ENCODE measurements at places on chromosomes 3 and 15.

DNA sequence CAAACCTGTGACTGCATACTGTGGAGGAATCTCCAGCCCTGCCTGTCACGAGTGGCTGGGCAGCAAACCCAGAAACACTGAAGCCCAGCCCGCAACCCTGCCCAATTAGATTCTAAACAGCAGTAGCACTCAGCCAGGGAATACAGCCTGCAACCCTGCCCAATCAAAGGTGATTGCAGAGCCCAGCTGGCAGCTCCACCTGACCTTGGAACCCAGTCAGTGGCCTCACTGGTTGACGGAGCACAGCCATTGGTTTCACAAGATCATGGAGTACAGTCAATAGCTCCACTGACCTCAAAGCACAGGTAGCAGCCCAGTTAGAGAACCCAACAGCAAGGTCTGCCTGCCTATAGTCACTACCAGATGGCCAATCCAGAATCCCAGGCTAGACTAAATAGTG lies 35.2 kb upstream of the MYLK start:
- DNase-seq = no peak

DNA sequence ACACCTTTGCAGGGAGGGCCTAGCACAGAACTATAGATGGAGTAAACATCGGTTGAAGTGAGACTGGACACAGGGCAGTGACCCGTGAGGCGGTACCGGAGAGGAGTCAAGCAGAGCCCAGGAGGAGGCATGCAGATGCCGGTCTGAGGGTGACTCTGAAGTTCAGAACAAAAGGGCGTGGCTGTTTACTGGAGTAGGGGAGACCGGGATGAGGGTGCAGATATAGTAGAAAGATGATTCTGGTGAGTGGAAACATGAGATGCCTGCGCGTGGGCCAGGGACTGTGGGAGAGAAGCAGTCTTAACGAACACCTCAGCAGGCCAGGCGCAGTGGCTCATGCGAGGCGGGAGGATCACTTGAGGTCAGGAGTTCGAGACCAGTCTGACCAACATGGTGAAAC lies 113.1 kb downstream of the NSMCE3 start:
- no peak for DNase-seq

- DNase-seq = no peak
Measured at GRCh38 chr3:74613060-74613459, 1.4 kb downstream of the CNTN3 start.

DNA sequence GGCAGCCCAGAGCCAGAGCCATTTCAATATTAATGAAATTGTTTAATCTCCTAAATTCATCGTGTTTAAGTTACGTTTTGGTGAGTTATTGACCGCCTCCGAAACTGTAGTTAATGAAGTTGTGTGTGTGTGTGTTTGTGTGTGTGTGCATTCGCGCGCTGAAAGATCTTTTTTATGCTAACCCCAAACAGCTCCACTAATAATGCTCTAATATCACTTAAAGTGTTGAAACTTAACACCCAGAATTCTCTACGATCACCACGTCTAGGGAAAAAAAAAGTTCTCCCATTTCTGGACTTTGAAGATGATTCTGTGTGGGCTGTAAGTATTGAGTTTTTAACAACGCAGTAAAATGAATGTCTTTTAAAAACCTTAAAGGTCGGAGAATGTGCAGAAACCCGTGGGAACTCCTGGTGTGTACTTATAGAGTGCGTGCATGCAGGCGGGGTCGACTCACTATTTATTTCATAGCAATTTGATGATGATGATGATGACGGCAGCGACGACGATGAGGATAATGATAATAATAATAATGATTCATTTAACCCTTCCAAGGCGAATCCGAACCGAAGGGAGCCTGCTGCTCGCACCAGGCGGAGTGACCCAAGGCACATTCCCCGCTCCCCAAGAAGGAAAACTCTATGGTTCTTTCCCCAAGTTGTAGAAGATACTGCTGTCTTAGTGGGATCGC lies 1.4 kb upstream of the FOXB1 start:
- DNase-seq = no peak

- DNase-seq = peak; percentile 11
Measured at GRCh38 chr15:83436513-83437158, 10.5 kb upstream of the SH3GL3 start.

DNA sequence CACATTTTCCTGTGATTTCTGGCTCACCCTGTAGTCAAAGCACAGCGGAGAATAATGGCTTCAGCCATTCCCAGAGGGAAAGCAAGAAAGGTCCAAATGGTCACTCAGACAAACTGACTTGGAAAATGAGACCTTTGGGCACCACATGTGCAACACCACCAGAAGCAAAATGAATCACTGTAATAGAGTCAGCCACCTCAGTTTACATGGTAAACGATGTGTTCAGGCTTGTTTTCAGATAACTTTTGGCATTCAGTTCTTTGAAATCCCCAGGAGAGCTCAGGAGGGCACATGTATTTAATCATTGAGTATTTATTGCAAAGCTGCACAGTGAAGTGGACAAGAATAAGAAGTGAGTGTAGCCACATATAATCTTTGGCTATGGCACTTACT lies 38.4 kb upstream of the ALCAM start:
- DNase-seq = no peak

GRCh38 chr3:108153451-108153981 lies 62.7 kb upstream of the CD47 start:
- peak; percentile 62 for DNase-seq

DNA sequence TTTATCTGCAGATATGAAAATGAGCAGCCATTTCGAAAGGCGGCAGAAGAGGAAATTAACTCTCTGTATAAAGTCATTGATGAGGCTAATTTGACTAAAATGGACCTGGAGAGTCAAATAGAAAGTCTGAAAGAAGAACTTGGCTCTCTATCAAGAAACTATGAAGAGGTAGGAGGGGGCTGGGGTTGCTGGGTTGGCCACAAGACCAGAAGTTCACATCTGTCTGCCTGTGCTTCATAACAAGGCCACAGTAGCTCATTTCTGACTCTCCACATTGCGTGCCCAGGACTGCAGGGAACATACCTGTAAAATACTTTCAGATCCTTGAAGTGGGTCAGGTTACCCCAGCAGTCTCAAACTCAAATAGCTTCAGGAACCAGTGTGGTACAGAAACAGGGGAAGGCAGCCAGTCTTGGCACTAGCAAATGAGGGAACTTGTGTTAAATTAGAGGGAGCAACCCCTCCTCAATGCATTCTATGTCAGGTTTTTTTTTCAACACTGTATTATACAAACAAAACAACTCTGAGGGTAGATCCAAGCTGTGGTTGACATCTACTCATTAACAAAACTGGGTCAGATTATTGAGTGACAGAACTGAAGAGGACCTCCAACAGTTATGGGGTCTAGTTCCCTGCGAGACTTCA lies 48.7 kb downstream of the BFSP2 start:
- no peak for DNase-seq

GRCh38 chr3:178960181-178960580 lies 111.4 kb downstream of the ZMAT3 start:
- DNase-seq = no peak

DNA sequence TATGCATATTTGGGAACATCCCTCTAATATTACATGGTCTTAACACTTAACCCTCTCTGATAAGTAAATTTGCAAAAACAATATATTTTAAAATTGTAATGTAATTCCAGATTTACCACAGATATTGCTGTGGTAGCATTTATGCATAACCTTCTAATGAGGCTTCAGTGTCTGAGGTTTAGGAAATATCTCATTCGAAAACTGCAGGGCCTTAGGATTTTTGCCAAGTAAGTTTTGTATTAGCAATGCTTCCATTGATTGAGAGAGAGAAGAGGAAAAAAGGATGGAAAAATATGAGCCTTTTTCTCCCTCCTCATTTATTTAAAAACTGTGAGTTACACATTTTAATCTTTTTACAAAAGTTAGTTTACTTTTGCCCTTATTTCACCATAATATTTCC lies 294.6 kb downstream of the EPHA3 start:
- no peak for DNase-seq

GRCh38 chr15:66940368-66940767 lies 125.0 kb upstream of the SMAD3 start:
- DNase-seq = no peak

DNA sequence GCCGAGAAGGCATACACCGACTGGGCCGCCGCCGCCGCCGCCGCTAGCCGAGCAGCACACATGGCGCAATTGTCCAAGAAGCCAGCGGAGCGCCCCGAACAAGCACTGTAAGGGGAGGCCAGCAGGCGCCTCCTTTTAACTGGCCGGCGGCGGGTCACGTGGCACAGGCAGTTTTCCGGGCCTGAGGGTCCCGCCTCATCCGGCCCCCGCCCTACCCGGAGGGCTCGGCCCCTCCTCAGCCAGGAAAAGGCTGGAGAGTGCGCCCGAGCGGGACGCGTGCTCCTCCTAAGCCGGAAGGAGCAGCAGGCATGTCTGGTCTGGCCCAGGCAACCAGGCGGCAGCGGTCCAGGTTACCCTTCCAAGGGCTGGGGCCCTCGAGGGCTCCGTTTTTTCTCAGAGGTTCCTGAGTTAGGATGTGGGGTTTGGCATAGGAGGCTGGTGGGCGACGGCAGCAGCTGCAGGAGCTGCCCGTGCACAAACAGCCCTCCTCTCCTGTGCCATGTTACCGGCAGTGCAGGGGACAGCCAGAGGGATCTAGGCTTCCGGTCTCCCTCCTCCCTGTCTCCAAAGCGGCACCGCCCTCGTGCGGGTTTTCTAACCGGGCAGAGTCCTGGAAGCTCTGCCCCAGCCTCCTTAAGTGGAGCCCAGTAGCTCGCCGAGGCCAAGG lies at the start of gene GPX1:
Gene GPX1, minus strand, starts transcription at position 137 of the 667 bp plus-strand sequence. Its CDS starts 75 bp downstream, at position 62.
- peak; percentile 74 for DNase-seq

DNA sequence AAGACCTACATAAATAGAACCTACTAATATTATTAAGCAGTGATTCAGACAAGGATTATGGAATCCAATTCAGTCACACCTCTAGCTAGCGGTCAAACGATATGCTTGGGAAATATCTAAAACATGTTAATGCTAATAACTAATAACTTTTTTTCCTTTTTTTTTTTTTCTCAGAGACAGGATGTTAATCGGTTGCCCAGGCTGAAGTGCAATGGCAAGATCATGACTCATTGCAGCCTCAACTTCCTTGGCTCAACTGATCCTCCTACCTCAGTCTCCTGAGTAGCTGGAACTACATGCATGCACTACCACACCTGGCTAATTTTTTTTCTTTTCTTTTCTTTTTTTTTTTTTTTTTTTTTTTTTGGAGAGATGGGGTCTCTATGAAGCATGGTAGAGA lies 124.1 kb downstream of the NR2E3 start:
- no peak for DNase-seq

DNA sequence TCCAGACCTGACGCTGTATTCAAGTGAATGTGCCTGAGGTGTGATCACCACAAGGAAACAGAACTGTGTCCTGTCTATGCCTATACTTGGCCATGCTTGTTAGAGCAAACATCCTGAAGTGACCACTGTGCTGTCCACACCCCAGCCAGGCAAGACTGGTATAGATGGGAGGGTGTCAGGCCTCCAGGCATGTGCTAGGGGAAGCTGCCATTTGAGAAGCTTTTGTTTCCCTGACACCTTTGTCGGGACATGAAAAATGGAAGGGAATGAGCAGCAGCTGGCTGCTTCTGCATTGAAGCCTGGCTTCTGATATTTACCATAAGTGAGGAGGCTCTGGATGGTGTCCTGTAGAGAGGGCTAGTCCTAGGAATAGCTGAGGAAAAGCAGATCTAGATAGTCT lies 106.2 kb downstream of the CPNE4 start:
- DNase-seq = no peak

DNA sequence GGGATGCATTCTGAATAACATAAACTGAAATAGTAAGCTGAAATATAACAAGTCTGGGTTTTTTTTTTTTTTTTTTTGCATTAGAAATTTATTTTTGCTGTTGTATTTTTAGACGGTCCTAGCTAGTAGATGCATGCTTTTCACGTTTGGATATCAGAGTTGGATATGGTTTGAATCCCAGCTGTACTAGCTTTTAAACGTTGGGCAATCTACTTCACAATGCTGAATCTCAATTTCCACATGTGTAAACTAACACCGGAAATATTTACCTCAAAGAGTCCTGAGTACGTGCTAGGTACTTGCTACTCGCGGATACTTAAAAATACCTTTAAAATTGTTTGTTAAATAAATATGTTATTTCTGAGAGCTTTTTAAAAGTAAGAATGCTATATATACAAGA lies 139.8 kb downstream of the BBX start:
- peak; percentile 10 for DNase-seq

- DNase-seq = peak; percentile 17
Measured at GRCh38 chr3:127156338-127157050, 36.4 kb upstream of the PRR23E start.

GRCh38 chr3:105885256-105885655 lies 16.4 kb upstream of the CBLB start:
- DNase-seq = no peak

GRCh38 chr15:48021336-48022086 lies 99.3 kb upstream of the SLC24A5 start:
- DNase-seq = no peak

DNA sequence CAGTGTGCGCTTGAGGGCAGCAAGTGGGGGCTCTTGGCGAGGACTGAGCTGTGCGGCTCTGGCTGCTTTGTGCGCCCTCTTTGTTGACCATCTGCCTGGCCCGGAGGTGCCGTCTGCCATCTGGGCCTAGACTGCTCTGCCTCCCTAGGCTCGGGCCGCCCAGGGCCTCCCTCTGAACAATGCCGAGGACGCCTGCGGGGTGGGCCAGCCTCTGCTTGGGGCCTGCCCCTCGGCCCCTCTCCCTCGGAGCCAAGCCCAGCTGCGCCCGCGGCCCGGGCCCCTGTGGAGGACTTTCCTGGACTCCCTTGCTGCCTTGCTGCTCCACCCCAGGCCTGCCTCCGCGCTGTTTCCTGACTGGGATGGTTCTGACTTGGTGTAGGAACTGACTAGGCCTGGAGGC lies 31.9 kb upstream of the SPSB4 start:
- no peak for DNase-seq

DNA sequence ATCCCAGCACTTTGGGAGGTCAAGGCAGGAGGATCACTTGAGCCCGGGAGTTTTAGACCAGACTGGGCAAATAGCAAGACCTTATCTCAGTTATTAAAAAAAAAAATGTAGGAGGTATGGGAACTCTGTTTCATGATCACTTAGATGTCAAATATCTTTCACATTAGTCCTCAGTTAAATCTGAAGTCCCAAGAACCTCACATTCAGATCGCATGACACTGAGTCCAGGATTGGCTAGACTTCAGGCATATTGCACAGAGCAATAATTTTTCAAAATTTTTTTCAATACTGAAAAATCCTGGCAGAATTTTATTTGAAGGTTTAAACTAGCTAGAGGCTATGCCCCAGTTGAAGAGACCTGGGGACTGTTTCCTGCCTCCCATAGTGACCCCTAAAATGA lies 56.3 kb upstream of the ZNF148 start:
- DNase-seq = no peak

DNA sequence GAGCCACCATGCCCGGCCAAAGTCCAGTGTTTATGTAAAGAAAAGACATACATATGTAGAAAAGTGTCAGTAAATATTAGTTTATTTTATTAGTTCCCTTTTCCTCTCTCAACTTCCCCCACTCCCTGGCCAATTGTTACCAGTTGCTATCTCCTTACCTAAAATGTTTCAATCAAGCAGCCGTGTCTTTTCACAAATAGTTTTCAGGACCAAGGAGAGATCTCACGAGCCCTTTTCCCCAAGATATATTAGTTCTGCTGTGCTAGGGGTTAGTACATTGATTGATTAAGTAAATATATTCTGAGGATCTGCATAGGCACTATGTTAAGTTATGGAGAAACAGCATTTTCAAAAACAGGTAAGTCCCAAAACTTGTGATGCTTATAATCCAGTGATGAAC lies 87.4 kb downstream of the ZIC4 start:
- DNase-seq = no peak

GRCh38 chr15:101547737-101548136 lies 58.2 kb upstream of the PCSK6 start:
- DNase-seq = no peak

GRCh38 chr3:122088531-122088930 lies 33.4 kb downstream of the CD86 start:
- no peak for DNase-seq

- no peak for DNase-seq
Measured at GRCh38 chr3:193620650-193621049, 27.6 kb downstream of the OPA1 start.
